Lung microvascular endothelial cell (primary cell): ENCODE measurements at places on chromosomes 7 and 10.

DNA sequence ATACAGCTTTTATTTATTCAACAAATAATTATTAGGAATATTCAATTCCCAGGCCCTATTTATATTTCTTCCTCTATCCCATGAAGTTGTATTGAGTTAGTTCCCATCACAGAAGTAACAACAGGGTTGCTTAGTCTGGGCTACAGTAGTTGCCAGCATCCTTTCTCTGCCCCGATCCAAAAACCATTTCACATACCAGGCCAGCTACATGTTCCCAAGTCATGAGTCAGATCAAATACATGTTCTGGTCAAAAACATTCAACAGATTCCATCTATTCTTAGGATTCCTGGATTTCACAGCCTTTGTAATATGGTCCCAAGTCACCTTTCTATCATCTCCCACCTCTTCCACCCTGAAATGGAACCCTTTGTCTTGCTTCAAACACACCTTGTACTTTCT lies 91.6 kb downstream of the RAB11FIP2 start:
- no peak for DNase-seq

- no peak for DNase-seq
Observed at GRCh38 chr7:22447762-22448161, 52.2 kb downstream of the STEAP1B start.

DNA sequence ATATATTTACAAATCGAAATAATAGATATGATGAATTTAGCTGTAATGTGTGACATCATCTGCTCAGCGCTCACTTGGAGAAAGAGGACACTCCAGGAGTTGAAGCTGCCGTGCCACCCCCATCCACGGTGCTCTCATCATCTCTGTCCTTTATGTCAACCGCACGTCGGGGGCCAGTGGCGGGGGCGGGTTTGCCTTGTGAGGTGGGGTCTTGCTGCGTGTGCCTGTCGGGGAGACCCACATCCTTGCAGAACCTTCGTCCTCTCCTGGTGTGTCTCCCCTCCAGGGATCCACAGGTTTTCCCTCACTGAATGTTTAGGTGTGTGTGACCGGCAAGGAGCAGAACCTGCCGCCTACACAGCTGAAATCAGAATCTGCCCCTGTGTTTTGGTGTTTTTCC lies 71.6 kb downstream of the INPP5A start:
- no peak for DNase-seq

- DNase-seq, result no peak
Observed at GRCh38 chr7:2205036-2205780, 27.5 kb downstream of the MAD1L1 start.

DNA sequence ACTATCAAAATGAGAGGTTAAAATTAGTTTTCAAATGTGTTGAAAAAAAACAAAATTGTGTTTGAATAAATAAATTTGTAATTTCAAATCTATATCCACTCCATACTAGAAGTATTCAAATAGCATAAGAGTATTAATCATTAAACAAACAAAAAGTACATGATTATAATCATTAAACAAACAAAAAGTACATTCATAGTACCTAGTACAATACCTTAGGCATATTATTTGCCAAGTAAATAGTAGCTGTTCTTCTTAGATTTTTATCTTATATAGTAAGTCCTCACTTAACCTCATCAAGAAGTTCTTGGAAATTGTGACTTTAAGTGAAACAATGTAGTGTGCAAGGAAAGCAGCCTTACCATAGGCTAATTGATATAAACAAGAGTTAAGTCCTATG lies 349.3 kb upstream of the VWC2 start:
- DNase-seq, result no peak

GRCh38 chr10:110059925-110060324 lies 52.1 kb downstream of the ADD3 start:
- DNase-seq, result no peak

DNA sequence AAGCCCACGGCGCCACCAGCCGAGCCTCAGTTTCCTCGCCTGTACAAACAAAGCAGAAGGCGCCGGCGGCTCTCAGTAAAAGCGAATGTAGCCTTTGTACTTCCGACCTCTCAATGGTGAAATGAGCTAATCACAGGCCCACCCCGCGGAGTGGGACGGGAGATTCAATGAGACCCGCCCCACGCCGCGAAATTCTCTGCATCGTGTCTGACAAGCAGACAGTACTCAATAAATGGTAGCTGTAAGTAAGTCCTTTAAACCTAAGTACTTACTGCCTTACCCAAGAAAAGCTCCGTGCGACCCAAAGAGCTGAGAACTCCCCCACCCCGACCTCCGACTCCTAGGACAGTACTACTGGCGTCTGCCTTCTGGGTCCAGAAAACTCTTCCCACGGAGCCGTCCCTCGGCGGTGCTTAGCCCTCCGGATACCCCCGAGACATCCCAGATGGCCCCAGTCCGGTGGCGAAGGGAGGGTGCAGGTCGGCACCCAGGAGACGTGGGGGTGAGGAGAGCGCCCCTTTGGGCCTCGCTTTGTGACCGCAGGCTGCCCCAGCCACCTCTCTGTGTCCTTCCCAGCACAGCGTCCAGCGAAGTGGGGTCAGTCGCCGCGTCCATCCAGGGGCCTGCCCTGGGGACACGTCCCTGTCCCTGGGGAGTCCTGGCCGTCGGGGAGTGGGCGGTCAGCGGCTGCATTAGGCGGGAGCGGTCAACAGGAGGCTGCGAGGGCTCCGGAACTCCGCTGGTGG lies 972 bp upstream of the CXCL12 start:
- DNase-seq, result no peak

- DNase-seq, result no peak
Observed at GRCh38 chr10:129652021-129652420, 185.0 kb downstream of the MGMT start.

DNA sequence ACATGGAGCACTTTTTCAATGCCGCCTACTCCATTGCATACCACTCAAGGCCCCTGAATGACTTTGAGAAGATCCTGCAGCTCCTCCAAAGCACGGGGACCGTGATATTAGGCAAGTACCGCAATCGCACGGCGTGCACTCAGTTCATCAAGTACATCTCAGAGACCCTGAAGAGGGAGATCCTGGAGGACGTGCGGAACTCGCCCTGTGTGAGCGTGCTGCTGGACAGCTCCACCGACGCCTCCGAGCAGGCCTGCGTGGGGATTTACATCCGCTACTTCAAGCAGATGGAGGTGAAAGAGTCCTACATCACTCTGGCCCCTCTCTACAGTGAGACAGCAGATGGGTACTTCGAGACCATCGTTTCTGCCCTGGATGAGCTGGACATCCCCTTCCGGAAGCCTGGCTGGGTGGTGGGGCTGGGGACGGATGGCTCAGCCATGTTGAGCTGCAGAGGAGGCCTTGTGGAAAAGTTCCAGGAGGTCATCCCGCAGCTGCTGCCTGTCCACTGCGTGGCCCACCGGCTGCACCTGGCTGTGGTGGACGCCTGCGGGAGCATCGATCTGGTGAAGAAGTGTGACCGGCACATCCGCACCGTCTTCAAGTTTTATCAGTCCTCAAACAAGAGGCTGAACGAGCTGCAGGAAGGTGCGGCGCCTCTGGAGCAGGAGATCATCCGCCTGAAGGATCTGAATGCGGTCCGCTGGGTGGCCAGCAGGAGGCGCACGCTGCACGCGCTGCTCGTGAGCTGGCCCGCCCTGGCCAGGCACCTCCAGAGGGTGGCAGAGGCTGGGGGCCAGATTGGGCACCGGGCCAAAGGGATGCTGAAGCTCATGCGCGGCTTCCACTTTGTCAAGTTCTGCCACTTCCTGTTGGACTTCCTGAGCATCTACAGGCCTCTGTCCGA lies 12.7 kb upstream of the ATP6V0E2 start:
- no peak for DNase-seq

GRCh38 chr7:136857573-136857972 lies 10.9 kb upstream of the CHRM2 start:
- DNase-seq, result peak; percentile 38

DNA sequence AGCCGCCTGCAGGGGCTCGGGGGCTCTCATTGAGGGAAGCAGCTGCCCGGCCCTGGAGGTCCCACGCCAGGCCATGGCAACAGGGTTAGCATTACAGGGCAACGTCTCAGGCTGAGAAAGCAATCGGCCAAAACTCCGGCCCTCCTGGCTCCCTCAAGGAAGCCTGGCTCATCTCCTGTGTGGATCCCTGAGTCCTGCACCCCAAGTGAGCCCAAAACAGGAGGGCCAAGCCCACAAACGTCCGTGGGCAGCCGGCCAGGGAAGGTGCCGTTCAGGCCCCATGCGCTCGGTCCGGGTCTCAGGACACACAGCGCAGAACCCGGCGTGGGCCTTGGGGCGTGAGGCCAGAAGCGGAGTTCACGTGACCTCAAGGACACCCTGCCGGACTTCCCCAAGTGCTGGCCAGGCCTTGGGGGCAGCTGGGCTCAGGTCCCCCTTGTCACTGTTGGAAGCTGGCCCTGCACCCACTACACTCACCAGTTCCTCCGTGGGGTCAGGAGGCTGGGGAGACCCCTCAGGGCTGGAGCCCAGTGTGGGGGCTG lies 8.0 kb upstream of the PWWP2B start:
- no peak for DNase-seq

- DNase-seq, result no peak
Observed at GRCh38 chr7:11951909-11952308, 119.9 kb upstream of the THSD7A start.

GRCh38 chr10:3850999-3851937 lies 66.3 kb upstream of the KLF6 start:
- peak; percentile 37 for DNase-seq

DNA sequence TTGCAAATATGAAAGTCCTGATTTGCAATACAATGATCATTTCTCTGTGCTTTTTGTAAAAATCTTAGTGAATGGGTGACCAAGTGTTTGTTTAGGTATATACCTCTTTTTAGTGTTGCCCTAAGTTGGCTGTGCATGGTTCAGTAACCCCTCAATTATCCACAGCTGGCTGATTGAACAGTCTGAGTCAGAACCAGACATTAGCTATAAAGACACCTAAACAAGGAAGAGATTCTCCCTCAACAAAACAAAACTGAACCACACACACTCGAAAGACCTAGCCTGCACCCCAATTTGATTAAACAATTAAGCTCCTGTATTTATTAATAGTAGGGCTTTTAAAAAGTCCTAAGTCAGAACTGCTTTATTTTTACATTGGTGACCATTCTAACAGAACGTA lies 2.8 kb downstream of the RSBN1L start:
- no peak for DNase-seq

- peak; percentile 84 for DNase-seq
Observed at GRCh38 chr7:36207451-36208291, 54.6 kb downstream of the EEPD1 start.

- peak; percentile 71 for DNase-seq
Observed at GRCh38 chr10:58157076-58157766, 110.5 kb downstream of the IPMK start.

- DNase-seq, result no peak
Observed at GRCh38 chr10:72503241-72503640, 122.6 kb downstream of the MICU1 start.

- no peak for DNase-seq
Observed at GRCh38 chr10:22022257-22023032, 18.9 kb upstream of the DNAJC1 start.

DNA sequence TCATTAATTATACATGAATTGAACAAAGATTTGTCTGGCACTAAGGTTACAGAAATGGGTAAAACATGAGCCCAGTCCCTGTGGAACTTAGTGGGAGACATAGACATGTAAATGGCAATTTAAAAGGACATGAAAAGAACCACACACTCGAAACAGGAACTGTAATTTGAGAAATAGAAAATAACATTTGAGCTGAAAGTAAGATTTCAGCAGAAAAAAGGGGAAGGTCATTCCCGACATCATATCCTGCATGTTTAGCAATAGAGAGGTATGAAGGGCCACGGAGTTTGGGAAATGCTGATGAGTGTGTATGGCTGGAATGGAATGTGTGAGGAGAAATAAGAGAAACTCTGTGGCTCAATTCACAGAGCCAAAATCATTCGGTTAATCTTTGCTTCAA lies 175.4 kb upstream of the AHR start:
- DNase-seq, result peak; percentile 23

GRCh38 chr7:2851497-2851896 lies 7.4 kb upstream of the GNA12 start:
- DNase-seq, result no peak

DNA sequence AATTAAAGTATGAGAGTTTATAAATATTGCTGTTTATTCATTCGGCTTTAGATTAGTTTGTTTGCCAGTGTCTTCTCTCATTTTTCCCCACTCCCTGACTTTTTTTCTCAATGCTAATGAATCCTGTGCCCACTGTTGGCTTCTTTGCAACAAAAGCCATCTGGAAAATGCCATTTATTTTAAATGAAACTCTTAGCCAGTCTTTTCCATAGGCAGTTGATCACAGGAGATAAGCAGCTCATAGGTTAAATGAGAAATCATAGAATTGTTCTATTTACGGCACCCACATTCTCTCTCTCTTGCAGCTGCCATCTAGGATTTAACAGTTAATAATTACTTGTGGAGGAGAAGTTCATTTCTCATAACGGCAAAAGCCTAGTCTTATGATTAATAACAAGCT lies 249.3 kb upstream of the POM121L12 start:
- no peak for DNase-seq

DNA sequence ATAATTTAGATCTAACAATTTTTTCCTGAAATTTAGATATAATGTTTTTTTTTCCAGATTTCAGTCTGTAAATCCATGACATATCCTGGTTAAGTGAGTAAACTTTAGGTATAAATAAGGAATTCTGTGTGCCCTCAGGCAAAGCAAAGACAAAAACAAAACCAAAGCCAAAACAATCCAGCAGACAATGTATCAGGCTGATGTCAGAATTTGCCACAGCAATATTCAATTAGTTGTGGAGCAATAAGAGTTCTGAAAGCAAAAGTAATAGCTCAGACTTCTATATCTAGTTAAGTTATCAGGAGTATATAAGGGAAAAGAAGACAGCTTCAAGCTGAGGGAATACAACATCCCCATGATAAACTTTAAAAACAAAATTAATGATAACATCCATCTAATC lies 82.0 kb downstream of the MKX start:
- DNase-seq, result no peak

DNA sequence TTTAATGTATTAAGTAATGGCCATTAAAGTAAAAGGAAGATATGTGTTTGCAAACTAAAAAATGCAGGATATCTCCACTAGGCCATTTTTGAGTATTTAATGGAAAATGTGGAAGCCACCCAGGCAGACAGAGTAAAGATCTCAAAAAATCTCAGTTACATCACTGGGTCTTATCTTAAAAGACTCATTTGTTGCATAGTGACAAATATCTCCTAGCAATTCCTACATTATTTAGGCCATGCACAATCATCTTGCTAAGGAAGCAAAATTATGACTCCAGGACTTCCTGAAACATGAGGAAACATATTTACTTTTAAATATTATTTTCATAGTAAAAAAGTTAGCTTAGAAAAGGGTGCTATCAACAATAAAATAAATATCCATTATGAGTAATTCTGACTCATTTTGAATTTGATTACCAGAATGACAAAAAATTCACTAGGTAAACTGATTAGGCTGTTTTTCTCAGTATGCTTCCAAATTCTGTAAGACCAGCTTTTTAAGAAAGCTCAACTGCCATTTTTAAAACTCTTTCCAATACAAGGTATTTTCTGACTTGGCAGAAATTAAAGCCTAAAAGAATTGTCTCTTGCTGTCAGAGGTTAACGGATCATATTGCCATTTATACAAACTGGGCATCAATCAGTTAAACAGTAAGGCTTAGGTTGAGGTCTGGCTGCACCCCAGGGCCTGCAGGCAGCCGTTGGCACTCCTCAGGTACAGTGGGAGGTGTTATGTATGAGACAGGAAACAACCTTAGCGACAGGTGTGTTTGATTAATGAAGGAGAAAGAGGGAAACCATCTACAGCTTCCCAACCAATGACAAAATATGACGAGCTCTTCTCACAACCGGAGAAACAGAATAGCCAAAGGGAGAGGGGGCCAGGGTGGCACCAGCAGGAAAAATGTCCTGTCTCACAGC lies 31.8 kb downstream of the PCLO start:
- DNase-seq, result no peak
